ENCODE measurements at places on chromosomes 3 and 15. TPM values are rescaled to one million over a fixed set of nuclear protein-coding genes. Genes with fewer than 3 reads are reported as not detected.

The KCNAB1 gene
- under 0.01 TPM for total RNA-seq

The MELTF gene
- total RNA-seq, result 67.6 TPM

The GRIP2 gene
- under 0.01 TPM for total RNA-seq

The NCBP2 gene
- total RNA-seq, result 41.2 TPM

The TRH gene
- total RNA-seq, result not detected

The TM4SF4 gene
- not detected for total RNA-seq

The CLASP2 gene
- 35.7 TPM for total RNA-seq

The ERC2 gene
- total RNA-seq, result 0.98 TPM

The BLM gene
- total RNA-seq, result 4.3 TPM

Data from placental epithelial cell (primary cell).